ENCODE measurements at places on chromosomes 11 and 22.

GRCh38 chr22:24952837-24953383, 394 bp downstream of the KIAA1671 start:
- peak; percentile 62 for DNase-seq

GRCh38 chr11:61974766-61975631, 7.6 kb upstream of the FTH1 start:
- DNase-seq = peak; percentile 84

DNA sequence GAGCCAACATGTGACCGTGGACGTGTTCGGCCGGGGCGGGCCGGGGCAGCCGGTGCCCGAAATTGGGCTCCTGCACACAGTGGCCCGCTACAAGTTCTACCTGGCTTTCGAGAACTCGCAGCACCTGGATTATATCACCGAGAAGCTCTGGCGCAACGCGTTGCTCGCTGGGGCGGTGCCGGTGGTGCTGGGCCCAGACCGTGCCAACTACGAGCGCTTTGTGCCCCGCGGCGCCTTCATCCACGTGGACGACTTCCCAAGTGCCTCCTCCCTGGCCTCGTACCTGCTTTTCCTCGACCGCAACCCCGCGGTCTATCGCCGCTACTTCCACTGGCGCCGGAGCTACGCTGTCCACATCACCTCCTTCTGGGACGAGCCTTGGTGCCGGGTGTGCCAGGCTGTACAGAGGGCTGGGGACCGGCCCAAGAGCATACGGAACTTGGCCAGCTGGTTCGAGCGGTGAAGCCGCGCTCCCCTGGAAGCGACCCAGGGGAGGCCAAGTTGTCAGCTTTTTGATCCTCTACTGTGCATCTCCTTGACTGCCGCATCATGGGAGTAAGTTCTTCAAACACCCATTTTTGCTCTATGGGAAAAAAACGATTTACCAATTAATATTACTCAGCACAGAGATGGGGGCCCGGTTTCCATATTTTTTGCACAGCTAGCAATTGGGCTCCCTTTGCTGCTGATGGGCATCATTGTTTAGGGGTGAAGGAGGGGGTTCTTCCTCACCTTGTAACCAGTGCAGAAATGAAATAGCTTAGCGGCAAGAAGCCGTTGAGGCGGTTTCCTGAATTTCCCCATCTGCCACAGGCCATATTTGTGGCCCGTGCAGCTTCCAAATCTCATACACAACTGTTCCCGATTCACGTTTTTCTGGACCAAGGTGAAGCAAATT, 1.8 kb downstream of the FUT4 start:
- no peak for DNase-seq

DNA sequence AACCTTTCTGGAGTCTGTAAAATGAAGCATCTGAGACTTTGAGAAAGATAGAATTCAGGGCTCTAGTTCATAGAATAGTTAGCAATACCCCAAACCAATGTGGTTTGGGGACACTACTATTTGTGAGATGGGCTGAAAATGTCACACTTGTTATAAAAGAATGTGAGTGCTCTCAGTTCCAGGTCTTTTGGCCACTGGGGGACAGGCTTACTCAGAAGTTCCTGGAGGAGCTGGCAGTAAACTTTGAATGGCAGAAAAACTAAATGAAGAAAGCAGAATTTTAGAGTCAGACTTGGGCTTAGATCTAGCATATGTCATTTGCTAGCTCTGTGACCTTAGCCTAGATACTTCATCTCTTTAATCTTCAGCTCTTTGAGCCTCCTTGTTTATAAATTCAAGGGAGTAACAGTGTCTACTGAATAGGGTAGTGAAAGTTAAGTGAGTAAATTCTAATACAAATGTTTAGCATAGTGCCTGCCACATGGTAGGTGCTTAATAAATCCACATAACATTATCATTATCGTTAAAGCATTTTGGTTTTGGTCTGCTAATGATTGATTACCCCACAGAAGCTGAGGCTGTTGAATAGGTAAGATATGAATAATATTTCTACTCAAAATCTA, 3.7 kb downstream of the LYVE1 start:
- DNase-seq = no peak

DNA sequence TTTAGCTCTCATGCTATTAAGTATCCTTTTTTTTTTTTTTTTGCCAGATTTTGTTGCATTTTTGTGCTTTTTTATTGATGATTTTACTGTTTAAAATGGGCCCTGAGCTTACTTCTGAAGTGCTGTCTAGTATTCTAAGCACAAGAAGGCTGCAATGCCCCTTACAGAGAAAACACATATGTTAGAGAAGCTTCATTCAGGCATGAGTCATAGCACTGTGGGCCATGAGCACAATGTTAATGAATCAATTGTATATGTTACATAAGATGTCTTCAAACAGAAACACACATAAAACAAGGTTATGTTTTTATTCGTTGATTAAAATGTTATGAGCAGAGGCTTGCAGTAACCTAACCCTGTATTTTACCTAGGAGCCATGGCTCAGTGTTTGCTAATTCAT, 117.8 kb upstream of the C11orf87 start:
- DNase-seq = no peak

DNA sequence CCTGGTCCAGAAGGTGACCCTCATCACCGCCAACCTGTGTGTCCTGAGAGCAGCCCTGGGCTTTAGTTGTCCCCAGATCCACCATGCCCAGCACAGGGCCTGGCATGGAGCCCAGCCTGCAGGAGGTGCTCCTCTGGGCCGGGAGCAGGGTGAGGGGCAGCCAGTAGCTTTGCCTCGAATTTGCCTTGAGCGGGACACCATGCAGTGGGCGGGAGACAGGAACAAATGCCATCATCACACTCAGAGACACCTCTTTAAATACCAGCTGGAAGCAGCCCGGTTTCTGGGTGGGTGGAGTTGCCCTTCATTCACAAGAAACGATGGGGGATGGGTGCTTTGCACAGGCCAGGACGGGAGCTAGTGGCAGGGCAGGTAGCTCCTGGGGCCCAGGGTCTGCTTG, 19.3 kb downstream of the FLRT1 start:
- DNase-seq = no peak

GRCh38 chr22:45298934-45299505, 10.7 kb upstream of the FAM118A start:
- no peak for DNase-seq

DNA sequence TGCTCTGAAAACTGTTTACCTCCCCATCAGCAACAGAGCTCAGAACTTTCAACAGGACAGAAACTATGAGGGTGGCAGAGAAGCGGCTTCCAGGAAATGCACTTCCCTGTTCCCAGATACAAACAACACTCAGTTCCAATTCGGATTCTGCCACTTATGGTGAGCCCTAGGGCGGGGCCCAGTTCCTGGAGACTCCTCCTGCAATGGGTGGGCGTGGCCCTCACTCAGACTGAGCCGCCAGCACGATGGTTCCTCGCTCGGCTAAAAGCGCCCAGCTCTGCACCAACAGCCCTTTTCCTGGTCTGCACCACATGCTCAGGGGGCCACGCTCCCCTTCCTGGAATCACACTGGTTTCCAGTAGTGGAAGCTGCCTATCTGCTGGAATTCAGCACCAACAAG, 314.1 kb downstream of the CTTN start:
- no peak for DNase-seq

GRCh38 chr11:27640954-27641353, 59.3 kb downstream of the BDNF start:
- no peak for DNase-seq

- no peak for DNase-seq
Observed at GRCh38 chr22:33220476-33221080, 162.4 kb upstream of the SYN3 start.

DNA sequence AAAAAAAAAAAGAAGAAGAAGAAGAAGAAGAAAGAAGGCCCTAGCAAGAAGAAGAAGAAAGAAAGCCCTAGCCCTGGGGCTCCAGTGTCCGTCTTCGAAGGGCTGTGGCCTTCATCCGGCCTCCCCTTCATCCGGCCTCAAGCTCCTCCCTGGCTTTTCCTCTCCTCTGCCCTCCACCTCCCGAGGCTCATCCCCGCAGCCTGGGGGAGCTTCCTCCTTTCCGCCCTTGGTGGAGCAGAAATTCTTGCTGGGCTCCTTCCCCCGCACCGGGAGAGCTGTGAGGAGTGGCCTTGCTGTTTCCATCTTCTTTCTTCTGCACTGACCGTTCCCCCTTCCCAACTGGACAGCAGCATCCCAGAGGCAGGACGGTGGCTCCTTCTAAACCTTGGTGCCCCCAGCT, 9.5 kb upstream of the LTO1 start:
- no peak for DNase-seq

GRCh38 chr22:28768701-28769393, 3.6 kb upstream of the CCDC117 start:
- no peak for DNase-seq

GRCh38 chr11:69392104-69392653, 89.3 kb upstream of the LINC01488 start:
- no peak for DNase-seq

DNA sequence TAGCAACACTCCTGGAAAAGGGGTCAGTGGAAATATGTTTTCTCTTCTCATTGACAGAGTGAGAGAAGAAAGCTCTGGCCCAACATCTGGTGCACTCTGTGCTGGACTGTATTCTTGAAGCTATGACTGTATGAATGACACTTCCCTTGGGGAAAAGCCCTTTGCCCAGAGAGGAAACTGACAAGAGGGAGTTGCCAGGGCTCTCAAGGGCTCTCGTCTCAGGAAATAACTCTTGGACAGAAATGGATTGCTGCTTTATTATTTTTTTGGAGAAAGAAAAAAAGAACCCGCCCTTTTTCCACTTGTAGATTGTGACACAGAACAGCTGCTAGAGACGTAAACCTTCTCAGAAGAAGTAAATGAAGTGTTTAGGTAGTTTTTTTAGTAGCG, 11.4 kb downstream of the ETS1 start:
- no peak for DNase-seq

- DNase-seq = peak; percentile 59
Observed at GRCh38 chr11:118623269-118623655, 15.8 kb downstream of the PHLDB1 start.

DNA sequence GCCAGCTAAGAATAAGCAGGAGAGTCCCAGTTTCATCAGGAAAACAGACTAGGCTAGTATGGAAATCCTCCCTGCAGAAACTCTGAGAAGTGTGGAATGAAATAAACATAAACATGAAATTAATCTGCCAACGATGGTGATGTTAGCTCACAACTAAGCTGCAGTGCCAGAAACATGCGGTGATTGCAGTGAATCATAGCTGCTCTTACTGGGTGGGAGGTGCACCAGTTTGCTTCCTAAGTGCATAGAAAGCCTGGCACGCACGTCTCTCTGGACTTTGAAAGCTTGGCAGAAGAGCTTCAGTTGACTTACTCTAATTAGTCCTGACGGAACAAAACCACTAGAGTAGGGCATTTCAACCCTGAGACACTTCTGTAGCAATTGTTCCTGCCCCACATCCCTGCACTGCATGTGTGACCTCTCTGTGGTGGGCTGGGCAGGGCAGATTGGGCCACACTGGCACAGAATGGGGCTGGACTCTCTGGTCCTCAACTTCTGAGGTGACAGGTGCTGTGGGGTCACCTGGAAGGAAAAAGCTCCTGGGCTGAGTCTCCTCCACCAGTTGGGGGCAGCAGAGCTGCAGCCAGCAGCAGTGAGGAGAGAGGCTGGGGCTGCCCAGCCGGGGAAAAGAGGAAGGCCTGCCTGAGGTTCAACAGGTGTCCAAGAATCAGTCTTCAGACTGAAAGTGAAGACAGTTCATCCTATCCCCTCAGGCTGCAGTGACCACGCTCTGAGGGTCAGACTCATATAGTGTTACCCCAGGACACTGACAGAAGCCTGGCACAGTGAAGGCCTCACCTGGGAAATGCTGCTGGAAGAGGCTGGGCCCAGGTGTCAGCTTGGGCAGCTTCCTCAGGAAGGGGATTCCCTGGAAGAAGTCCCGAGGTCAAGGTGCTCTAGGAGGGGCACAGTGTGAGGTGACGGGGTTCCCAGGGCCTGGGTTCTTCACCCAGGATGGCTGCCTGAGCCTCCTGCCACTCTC, 40.5 kb downstream of the GGTLC2 start:
- DNase-seq = peak; percentile 75

- DNase-seq = no peak
Observed at GRCh38 chr22:44202261-44202789, 21.6 kb downstream of the PARVG start.

GRCh38 chr11:83736684-83737083, 450.5 kb upstream of the CCDC90B start:
- no peak for DNase-seq

GRCh38 chr11:116420030-116420429, 352.8 kb downstream of the BUD13 start:
- DNase-seq = peak; percentile 9

DNA sequence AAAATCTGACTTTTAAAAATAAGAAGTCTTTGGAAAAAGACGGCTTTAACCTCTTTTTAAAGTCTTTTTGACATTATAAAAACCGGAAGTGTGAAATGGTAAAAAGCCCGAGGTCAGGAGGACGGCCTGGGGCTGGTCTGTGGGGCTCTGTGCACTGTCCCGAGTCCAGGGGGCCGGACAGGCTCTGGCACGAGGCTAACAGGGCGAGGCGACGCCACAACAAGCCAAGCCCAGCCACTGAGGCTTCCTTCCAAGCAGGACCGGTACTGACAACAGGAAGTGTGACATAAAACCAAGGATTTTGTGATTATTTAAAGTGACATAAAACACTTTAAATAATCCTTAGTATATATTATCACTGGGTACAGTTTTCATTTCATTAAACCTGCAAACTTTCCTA, 39.2 kb downstream of the BRD1 start:
- no peak for DNase-seq

DNA sequence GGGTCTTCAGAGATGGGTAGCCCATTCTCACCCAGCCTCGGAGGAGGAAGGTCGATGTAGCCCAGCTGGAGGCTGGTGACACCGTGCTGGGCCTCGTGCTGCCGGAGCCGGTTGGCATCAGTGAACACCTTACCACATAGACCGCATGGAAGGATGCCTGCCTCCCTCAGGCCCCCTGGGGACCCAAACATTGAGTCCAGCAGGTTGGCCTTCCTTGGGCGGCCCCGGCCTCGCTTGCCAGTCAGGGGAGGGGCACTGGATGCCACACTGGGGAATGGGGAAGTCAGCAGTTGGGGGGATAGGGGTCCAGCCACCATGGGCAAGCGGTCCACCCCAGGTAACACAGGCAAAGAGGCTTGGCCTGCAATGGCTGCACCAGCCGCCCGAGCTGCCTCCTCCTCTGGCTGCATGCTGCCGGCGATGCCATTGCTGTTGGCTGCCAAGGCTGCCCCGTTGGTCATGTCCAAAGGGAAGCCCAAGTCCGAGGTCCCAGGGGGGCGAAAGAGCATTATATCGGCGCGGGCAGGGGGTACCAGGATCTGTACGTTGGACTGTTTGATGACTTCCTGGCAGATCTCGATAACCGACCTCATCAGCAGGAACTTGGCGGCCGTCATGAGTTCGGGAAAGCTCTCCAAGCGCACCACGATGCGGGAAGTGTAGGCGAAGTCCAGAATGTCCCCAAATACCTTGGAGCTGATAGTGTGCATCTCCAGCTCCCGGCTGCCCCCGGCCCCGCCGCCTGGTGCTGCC, 1.4 kb downstream of the PATZ1 start:
- no peak for DNase-seq

- peak; percentile 26 for DNase-seq
Observed at GRCh38 chr11:30818721-30819120, 232.6 kb upstream of the MPPED2 start.

All from renal cortical epithelial cell (primary cell).